AG20443 (cell line): ENCODE measurements at places on chromosomes 6 and 20.
A peak's percentile ranks its signal among the peaks of the same experiment; 100 is the strongest.

DNA sequence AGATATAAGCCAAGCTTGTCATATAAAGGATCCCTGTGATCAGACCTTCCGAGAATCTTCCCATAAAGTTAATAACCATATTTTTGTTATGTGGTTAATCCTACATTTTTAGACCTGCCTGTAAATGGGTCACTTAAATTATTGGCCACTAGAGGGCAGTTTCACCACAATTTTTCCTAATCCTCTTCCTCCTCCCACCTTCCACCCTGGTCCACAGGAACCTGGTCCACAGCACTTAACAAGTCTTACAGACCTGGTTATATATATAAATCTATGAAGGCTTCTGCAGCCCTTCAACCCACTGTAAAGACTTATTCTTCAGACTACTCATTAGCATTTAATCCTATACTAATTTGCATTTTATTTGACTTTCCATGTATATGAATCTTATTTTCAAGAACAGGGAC, 28.3 kb downstream of the MRS2 start:
- DNase-seq = peak; percentile 60

DNA sequence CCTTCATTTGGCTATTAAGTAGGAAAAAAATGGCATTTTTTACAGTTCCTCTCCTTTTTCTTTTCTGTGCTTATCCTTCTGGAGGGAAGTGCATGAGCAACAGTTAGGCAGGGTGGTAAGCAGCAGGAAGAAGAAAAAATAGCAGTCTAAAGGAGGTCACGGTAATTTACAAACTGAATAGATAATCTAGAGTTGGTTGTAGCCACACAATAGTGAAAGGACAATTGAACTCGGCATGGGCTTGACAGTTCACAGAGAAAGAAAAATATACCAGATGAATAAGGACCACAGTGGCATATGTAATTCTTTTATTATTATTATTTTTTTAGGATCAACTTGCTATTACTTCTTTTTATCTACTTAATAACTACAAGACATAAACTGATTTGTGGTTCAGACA, 358.6 kb downstream of the BTBD9 start:
- DNase-seq = no peak

GRCh38 chr6:54031169-54031568, 80.1 kb upstream of the MLIP start:
- no peak for DNase-seq

GRCh38 chr20:21623781-21624094, 81.7 kb upstream of the PAX1 start:
- DNase-seq = no peak

DNA sequence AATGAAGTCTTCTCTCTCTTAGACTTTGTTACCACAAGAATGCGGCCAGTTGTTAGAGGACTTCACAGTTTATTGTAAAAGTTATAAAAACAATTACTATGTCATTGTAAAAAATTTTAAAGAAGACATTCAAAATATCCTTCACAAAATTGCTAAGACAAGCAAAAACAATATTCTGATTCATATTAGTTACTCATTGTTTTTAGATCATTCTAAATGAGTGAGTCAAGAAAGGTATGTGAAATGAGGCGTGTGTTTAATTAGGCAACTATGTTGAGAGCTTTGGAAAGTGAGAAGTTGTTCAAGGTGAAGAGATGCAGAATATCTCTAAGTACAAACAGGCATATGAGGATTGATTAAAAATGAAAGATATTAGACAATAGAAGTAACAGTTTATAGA, 875.3 kb downstream of the EYS start:
- no peak for DNase-seq

DNA sequence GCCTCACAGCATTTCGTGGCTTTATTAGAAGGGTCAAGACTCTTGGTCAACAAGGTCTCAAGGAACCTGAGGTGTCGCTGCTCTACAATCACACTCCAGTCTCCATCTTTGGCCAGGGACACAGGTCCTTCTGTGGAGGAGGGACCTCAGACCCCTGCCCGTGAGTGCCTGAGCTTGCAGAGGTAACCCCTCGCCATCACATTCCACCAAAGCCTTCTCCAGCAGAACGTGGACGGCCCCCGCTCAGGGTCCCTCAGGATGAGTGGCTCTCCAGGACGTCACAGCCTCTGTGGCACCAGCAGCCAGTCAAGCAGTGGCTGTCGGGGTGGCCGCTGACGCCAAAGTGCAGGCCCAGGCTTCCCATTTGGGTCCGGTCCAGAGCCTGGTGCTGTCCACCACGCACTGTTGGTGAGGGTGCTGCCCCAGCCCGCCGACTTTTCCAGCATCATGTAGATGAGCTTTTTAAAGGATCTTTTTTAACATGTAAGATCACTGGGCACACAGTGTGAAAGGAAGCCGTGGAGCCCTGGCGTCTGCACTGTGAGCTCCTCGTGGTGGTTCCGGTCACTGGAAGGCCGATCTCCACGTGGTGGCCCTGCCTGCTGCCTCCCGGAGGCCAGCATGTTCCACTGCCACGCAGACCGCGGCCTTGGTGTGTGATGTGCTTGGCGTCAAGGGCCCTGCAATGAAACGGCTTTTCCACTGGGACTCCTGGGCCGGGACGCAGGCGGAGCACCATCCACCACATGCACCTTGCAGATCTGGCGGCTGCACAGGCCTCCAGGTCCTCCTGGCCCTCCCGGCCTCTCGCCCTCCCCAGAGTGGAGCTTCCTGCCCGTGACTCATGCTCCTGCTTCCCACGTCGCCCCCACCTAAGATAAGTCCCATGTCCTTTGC, 8.3 kb upstream of the KIF25 start:
- no peak for DNase-seq

GRCh38 chr6:160513836-160514235, 150.2 kb downstream of the LPA start:
- no peak for DNase-seq

- no peak for DNase-seq
Observed at GRCh38 chr6:170288091-170288631, 2.7 kb downstream of the DLL1 start.

- DNase-seq = peak; percentile 64
Observed at GRCh38 chr6:105886814-105887544, 199.2 kb upstream of the PRDM1 start.

DNA sequence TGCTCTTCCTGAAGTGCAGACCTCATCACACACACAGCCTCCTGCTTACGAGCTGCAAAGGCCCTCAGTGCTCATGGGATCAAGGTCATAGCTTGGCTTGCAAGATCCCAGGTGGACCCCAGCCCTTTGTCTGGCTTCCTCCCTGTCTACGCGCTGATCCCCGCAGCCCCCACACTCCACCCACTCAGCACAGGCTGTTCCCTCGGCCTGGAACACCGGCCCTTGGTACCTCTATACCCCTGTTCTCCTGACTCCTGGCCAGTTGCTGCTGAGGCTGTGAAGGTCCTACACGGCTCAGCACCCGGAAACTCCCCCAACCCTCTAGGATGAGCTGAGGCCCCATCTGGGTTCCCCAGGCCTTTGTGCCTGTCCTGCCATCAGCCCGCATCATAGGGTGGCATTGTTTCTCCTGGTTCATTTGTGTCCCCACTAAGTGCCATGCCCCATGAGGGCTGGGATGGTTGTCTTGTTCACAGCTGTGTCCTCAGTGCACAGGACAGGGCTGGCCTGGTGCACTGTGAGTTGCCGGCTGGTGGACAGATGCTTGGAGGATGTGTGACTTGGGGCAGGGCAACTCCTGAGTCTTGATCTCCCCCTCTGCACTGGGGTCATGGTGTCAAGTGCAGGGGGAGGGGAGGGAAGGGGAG, 57.0 kb downstream of the ADNP start:
- no peak for DNase-seq

DNA sequence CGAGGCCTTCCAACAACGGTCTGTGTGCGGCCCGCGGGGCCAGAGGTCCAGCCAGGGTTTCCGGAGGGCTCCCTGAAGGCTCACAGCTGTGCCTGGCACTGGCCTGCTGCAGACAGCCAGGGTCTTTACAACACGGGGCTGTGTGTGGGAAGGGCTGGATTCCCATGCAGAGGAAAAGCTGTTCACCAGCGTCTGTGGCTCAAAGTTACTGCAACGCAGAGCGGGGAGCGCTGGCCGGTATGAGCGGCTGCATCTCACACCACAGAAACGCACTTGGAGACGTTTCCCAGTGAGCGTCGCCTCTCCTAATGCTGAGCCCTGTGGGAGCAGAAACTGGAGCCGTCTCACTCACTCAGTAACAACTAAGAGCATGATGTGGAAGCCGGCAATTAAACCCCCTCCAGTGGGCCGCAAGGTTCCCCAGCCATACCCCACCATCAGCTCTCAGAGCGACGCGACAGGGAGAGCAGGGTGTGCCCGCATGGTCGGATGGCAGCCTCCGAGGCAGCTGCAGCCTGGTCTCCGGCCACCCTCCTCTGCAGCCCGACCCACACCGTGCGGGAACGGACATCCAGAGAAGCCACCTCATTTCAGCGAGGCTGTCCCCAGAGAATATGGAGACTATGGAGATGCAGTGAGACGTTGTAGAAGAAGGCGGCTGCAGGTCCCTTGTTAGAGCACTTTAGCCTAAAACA, 42.6 kb downstream of the DLL1 start:
- no peak for DNase-seq

- DNase-seq = no peak
Observed at GRCh38 chr20:41041693-41042092, 13.1 kb downstream of the TOP1 start.

- no peak for DNase-seq
Observed at GRCh38 chr6:35954333-35954732, 33.4 kb upstream of the SRPK1 start.

DNA sequence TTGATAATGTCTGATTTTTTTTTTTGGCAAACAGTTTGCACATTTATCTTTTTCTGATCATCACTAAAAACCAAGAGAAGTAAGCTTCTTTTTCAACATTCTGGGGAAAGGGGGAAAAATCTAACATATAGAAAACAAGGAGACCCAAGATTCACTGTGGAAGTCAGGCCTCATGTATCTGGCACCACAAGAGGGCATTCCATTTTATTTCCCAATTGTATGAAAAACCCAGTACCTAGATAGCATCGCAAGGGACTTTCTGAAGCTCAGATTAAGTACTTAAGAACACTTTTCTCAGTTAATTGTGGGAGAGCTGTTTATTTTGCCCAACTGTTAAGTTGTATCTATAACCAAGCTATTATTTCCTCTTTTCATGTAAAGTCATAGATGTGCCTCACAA, 152.9 kb downstream of the KLHL32 start:
- no peak for DNase-seq

- no peak for DNase-seq
Observed at GRCh38 chr20:62741701-62742491, 33.3 kb downstream of the NTSR1 start.

DNA sequence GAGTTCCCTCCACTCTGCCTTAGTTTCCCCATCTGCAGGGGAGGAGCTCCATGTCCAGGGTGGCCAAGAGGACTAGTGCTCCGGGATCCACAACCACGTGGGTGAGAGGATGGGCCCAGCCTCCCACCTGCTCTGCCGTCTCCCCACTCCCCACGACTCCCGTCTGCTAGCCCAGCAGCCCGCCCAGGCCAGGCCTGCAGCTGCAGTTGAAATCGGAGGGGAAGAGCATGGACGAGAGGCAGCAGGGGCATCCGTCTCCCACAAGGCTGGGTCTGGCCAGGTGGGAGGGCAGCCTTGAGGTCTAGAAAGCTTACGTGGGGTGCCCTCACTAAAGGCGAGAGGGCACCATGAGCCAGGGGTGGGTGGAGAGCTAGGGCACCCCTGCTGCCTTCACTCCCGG, 8.6 kb downstream of the NOL4L start:
- no peak for DNase-seq

DNA sequence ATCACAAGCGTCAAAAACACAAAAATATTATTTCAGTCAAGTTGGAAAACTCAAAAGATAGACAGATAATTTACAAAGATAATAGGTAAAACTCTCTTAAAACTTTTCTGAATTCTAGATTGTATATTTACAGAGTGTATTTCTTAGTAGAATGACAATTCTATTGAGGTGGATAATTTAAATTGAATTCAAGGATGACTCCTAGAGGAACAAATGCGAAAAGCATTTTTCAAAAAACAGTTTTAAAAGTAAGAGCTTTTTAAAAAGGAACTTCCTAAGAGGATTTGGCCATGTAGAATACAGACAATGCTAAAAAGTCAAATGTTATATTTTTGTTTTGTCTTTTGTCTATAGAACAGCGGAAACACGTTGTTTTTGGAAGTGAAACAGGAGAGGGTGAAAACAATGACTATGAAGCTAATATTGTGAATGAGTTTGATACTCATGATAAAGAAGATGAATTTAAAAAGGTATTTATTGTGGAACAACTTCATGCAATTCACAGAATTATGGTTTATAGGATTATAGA, 90.1 kb downstream of the DNAH8 start:
- DNase-seq = no peak

- DNase-seq = no peak
Observed at GRCh38 chr6:125832391-125833117, 41.8 kb downstream of the NCOA7 start.

GRCh38 chr20:44601236-44601671, 18.9 kb downstream of the PKIG start:
- DNase-seq = no peak

GRCh38 chr20:44579313-44580081, 2.9 kb upstream of the PKIG start:
- DNase-seq = no peak

- no peak for DNase-seq
Observed at GRCh38 chr20:6626805-6627204, 140.7 kb upstream of the BMP2 start.

DNA sequence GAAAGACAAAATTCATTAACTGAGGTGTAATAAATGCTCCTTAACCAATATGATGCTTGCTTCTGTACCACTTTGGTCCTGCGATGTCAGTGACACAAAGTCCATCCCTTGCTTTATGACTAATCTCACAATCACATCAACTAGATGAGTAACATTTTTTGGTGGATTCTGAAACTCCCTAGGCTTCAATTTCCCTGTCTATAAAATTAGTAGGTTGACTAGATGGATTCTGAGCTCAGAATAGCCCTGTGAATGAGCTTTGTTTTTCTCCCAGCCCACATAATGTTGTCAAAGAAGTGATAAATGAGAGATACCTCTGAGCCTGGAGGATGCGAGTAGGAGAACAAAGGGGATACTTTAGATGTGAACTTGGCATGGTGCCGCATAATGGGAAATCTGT, 9.1 kb downstream of the TXLNB start:
- DNase-seq = no peak

GRCh38 chr6:101747160-101747559, 353.7 kb downstream of the GRIK2 start:
- no peak for DNase-seq

GRCh38 chr20:58660855-58661597, 9.9 kb downstream of the STX16 start:
- no peak for DNase-seq
